ENCODE measurements at places on chromosomes 5 and 9.

GRCh38 chr9:86734771-86735170 lies 212.5 kb downstream of the GAS1 start:
- DNase-seq: no peak

GRCh38 chr5:154559398-154560276 lies 81.6 kb upstream of the HAND1 start:
- no peak for DNase-seq

- DNase-seq: no peak
Measured at GRCh38 chr5:143606043-143606752, 202.7 kb upstream of the NR3C1 start.

DNA sequence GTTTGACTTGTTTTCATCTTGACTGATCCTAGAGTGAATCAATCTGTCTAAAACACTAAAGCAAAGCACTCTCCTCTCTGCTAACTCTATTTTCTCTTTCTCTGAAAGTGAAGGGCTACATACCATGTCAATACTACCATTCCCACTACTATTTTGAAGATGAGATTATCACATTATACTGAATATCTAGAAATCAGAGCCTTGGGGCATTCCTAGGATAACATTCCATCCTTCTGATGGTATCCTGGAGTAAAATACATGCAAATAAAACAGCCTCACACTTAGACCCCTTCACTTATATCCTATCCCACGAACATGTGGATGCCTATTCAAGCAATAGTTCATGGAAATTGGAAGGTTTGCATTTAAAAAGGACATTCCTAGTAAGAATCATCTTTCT lies 309.3 kb upstream of the ACTBL2 start:
- DNase-seq: no peak

DNA sequence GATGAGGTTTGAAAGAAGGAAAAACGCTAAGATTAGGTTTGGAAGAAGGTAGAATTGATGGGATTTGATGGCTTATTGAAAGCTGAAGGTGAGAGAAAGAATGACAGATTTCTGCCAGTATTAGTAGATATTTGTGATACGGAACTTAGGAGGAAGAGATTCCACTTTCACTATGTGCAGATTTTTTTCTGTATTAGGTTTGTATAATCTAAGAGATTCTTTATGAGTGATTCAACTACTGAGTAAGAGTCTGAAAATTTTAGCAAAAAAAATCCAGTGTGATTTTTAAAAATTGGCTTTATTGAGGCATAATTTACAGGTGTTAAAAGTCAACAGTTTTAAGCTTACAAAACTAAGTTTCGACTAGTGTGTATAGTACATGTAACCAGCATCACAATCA lies 54.1 kb downstream of the AP3S1 start:
- no peak for DNase-seq

- DNase-seq: no peak
Measured at GRCh38 chr5:169426784-169427183, 125.8 kb upstream of the SLIT3 start.

All from stimulated activated CD4-positive, alpha-beta T cell treated with anti-CD3 and anti-CD28 coated beads, Interleukin-1b, Interleukin-23, amount 100 ng/mL, for 1 hour (primary cell).